ENCODE measurements at places on chromosomes 4 and X.

GRCh38 chr4:8501781-8502180 is 61.2 kb downstream of the TRMT44 start:
- H3K4me3 ChIP-seq: no peak overlapping the region
- no peak overlapping the region for H3K27ac ChIP-seq
- DNase-seq: no peak
- no peaks in the 10 kb centered on the region for H3K4me1 ChIP-seq

DNA sequence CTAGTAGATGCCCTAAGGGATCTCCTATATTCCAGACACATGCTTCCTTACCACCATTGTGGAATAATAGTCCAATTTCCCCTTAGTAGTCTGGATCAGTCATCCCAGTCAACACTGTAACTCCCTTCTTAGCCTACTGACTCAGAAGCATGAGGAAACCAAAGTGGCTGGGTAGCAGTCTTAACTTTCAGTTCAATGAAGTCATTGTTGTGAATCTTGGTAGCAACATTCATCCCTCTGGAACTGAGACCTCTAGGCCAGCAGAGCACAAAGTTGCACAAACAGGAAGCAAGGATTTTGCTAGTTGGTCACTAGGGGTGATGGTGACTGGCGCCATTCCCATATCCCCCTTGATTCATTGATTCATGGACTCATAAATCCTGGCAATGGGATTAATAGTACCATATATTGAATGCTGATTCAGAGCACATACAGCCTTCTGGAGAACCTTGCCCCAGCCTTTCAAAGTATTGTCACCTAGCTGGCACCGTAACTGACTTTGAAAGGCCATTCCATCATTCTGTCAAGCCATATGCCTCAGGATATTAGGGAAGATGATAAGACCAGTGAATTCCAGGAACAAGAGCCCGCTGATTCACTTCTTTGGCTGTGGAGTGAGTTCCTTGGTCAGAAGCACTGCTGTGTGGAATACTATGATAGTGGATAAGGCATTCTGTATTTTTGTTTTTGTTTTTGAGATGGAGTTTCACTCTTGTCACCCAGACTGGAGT is 19.7 kb upstream of the GPAT3 start:
- no peak for DNase-seq
- no peaks in the 10 kb centered on the region for H3K36me3 ChIP-seq
- no peaks in the 10 kb centered on the region for H3K27me3 ChIP-seq
- no peak overlapping the region for H3K27ac ChIP-seq

- H3K36me3 ChIP-seq: no peaks in the 10 kb centered on the region
- H3K4me1 ChIP-seq: peaks cover 15% of the 10 kb centered on the region
- no peak overlapping the region for H3K4me3 ChIP-seq
- peak overlapping the region; percentile 33 for H3K27ac ChIP-seq
These were observed 35.3 kb upstream of the CXCL8 start for GRCh38 chr4:73705056-73705432.

- no peaks in the 10 kb centered on the region for H3K27me3 ChIP-seq
- no peak overlapping the region for H3K27ac ChIP-seq
- no peaks in the 10 kb centered on the region for H3K36me3 ChIP-seq
- peak overlapping the region; percentile 11 for H3K4me3 ChIP-seq
- no peak for DNase-seq
- peaks cover 4% of the 10 kb centered on the region for H3K4me1 ChIP-seq
These were observed 3.1 kb upstream of the SETD7 start for GRCh38 chr4:139559089-139559479.

DNA sequence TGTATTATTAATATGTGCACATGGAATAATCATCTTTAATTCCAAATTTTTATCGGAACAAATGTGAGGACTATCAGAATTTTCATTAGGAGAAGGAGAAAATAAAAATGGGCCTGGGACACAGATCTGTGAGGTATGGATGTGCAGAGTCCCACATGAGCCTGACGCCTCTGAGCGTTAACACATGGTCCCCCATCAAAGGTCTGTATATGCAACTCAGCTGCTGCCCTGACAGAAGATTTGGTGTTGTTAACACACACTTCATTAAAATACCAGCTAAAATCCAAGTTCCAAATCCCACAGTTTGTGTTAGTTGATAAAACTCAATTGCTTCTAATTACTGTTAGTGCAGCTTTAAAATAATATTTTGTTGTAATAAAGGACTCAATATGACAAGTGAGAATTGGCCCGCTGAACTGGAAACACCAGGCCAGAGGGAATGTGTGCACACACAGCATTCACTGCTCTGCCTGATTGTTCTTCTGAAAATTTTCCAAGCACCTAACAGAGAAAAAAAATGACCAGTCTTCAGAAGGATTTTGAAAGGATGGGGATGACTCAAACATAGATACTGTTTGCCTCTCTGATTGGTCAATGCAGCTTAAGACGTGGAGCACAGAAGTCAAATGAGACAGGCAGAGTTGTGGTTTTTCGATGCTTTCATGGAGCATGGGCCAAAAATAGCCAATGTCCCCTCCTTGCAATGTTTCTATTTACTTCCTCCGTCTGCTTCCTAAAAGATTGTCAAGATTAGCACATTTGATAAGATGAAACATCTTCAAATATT is 266.6 kb downstream of the NKX6-1 start:
- DNase-seq: no peak
- no peak overlapping the region for H3K27ac ChIP-seq
- H3K27me3 ChIP-seq: no peaks in the 10 kb centered on the region
- no peak overlapping the region for H3K4me3 ChIP-seq
- no peaks in the 10 kb centered on the region for H3K36me3 ChIP-seq

GRCh38 chr4:171954650-171955049 is 141.4 kb downstream of the GALNTL6 start:
- no peak for DNase-seq
- no peak overlapping the region for H3K27ac ChIP-seq
- H3K36me3 ChIP-seq: no peaks in the 10 kb centered on the region
- no peak overlapping the region for H3K4me3 ChIP-seq
- H3K27me3 ChIP-seq: no peaks in the 10 kb centered on the region
- no peaks in the 10 kb centered on the region for H3K4me1 ChIP-seq

- H3K36me3 ChIP-seq: no peaks in the 10 kb centered on the region
- H3K27me3 ChIP-seq: no peaks in the 10 kb centered on the region
- H3K27ac ChIP-seq: no peak overlapping the region
- no peak overlapping the region for H3K4me3 ChIP-seq
These were observed 667.7 kb upstream of the IGFBP7 start for GRCh38 chr4:57777876-57778275.

GRCh38 chrX:107542500-107542899 is 85.8 kb upstream of the PRPS1 start:
- H3K36me3 ChIP-seq: no peaks in the 10 kb centered on the region
- H3K4me3 ChIP-seq: no peak overlapping the region
- H3K27me3 ChIP-seq: no peaks in the 10 kb centered on the region
- peak; percentile 14 for DNase-seq
